ENCODE measurements at places on chromosomes 6 and 20. TPM values are rescaled to one million over a fixed set of nuclear protein-coding genes. Genes with fewer than 3 reads are reported as not detected.

The SLC13A3 gene
- 2.6 TPM for total RNA-seq

The C6orf15 gene
- total RNA-seq, result 0.62 TPM

The OOEP gene
- 0.41 TPM for total RNA-seq

The TCP11 gene
- not detected for total RNA-seq

The SLC22A2 gene
- not detected for total RNA-seq

The CD24 gene
- 578 TPM for total RNA-seq

The OLIG3 gene
- not detected for total RNA-seq

The NRN1 gene
- 3.1 TPM for total RNA-seq

The CFAP206 gene
- 0.07 TPM for total RNA-seq

The OR2H2 gene
- total RNA-seq, result not detected

The PDE7B gene
- total RNA-seq, result 0.34 TPM

The MUC22 gene
- total RNA-seq, result not detected

The CEP43 gene
- total RNA-seq, result 13.8 TPM

The CPNE5 gene
- total RNA-seq, result 0.13 TPM

The PLA2G7 gene
- total RNA-seq, result 1.1 TPM

The TMEM181 gene
- 22.1 TPM for total RNA-seq

The TMEM244 gene
- total RNA-seq, result not detected
